Activated CD8-positive, alpha-beta T cell treated with anti-CD3 and anti-CD28 coated beads for 36 hours (primary cell): ENCODE measurements at places on chromosomes 7 and 10. TPM values are rescaled to one million over a fixed set of nuclear protein-coding genes. Genes with fewer than 3 reads are reported as not detected.

DNA sequence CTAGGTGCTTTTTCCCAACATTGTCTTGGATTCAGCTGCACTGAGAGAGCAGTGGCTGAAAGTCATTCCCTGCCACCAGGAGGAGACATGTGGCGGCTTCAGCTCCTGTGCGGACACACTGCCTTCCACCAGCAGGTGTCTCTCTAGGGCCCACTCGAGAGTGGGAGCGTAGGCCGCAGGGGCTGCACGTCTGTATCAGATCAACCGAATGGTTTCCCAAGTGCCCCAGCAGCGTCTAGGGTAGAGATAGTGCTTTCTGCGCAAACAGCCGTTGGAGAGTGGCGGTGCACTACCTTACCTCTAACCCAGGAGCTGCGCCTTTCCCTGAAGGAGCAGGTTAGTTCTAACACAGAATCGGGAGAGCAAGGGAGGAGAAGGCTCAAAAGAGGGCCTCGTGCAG is 31.7 kb downstream of the PAPOLB start:
- DNase-seq = peak; percentile 78

- no peak for DNase-seq
Measured at GRCh38 chr10:11175823-11176243, 158.2 kb downstream of the CELF2 start.

GRCh38 chr10:33799281-33799943 is 464.9 kb upstream of the NRP1 start:
- DNase-seq = no peak

DNA sequence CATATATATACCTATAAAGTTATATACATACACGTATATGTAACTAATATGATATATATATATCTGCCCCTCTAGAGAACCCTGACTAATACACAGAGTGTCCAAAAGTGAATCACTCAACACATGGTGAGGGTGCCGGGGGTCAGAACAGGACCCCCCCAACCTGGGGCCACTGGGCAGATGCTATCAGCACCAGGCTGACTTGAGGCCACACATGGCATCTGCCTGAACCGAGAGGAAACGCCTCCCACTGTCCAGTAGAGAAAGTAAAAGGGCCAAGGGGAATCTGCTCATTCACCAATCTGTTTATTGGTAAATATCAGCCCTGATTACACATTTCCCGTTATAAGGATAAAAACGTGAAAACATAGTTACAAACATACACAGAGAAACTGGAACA is 218.3 kb downstream of the PTPRN2 start:
- no peak for DNase-seq

Gene ARHGAP19
- total RNA-seq = 42.3 TPM

DNA sequence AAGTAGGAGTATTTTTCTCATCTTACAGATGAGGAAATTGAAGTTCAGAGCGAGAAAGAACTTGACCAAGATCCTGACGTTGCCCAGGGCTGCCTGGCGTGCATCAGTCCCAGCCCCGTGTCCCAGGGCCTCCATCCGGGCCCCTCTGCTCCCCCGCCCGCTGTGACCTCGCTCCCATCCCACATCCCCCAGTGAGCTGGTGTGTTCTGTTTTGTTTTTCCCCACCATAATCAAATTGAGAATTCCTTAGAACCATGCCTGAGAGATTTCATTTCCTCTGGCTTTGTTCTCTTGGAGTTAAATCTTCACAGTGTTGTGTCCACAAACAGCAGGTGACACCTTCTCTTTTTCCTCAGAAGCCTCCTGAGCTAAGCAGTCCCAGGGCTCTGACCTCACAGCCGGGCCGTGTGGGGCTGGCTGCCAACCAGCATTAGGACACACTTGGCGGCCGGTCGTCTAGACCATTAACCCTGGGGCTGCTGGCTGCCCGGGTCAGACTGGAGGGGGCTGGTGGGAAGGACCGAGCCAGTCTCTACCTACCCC is 44.3 kb downstream of the PFKP start:
- DNase-seq = no peak

Gene NME8
- not detected for total RNA-seq

GRCh38 chr10:129047600-129047999 is 419.4 kb upstream of the MGMT start:
- no peak for DNase-seq

Gene ALKBH4
- total RNA-seq = 6.9 TPM

DNA sequence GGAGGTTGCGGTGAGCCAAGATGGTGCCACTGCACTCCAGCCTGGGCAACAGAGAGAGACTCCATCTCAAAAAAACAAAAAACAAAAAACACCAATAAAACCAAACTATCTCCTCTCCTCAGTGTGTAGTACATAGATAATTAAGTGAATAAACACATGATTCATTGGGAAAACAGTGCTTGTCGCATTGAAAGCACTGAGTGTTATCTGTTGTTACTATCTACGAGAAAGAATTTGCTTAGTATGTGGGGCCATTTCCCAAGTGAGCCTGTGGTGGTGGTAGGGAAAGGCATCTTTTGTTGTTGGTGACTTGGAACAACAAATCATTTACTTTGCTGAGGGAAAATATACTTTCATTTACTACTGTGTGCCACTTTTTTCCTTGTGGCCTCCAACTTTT is 42.6 kb downstream of the RSBN1L start:
- DNase-seq = no peak

Gene VSTM4
- 0.09 TPM for total RNA-seq

- DNase-seq = no peak
Measured at GRCh38 chr10:117621795-117622420, 79.4 kb downstream of the EMX2 start.

DNA sequence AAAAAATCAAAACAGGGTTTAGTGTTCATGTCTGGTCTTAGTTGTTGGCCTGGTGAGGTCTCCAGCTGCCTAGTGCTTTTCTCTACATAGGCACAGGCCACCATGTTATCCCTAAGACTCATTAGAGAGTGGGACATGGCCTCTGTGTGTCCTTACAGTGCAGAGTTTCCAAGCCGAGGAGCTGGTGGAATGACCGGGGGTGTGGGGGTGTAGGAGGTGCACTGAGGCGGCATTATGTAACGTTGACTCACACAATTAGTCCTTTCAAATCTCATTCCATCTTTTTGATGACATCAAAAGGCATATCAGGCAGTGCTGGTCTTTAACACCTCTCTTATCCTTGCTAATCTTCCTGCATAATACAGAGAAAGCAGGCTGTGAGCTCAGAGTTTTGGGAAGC is 71.3 kb downstream of the MTPN start:
- no peak for DNase-seq

DNA sequence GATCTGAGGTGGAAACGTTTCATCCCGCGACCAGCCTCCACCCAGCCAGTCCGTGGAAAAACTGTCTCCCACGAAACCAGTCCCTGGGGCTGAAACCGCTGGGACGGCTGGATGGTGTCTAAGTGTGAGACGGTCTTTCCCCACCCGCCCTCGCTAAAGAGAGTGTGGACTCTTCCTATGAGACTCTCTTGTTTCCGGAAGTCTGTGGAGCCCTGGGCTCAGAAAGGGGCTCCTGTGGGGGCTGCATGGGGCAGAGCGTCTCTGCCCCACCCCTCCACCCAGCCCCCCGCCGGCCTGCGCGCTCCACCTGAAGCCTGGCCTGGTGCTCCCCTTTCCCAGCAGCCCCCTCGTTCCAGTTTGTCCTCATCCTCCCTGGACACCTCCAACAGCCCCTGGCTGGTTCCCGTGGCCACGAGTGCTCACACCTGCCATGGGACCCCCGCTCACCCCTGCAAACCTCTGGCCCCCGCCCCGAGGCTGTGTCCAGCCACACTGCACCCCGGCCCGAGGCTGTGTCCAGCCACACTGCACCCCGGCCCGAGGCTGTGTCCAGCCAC is 28.7 kb downstream of the CFAP46 start:
- DNase-seq = no peak

- DNase-seq = no peak
Measured at GRCh38 chr10:71040343-71040742, 152.0 kb upstream of the PCBD1 start.

Gene NCF1
- 2.4 TPM for total RNA-seq

DNA sequence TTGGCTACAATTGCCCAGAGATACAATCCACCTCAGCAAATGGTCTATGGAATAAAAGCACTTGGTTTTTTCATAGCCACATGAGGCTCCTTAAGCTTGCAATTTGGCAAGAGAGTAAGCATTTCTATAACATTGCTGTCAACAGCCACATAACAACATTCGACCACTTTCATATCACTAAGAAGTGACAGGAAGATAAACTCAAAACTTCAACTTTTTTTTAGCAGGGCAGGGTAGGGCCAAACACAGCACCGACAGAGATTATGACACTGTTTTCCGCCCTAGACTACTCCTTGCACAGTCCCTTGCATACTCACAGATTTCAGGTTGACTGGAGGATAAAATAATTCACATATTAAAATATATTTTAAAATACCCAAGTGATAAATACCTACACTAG is 185.4 kb downstream of the JAZF1 start:
- no peak for DNase-seq

Gene AGBL3
- total RNA-seq = 2.7 TPM

Gene GARIN1A
- total RNA-seq = not detected

Gene PYROXD2
- 6.2 TPM for total RNA-seq

DNA sequence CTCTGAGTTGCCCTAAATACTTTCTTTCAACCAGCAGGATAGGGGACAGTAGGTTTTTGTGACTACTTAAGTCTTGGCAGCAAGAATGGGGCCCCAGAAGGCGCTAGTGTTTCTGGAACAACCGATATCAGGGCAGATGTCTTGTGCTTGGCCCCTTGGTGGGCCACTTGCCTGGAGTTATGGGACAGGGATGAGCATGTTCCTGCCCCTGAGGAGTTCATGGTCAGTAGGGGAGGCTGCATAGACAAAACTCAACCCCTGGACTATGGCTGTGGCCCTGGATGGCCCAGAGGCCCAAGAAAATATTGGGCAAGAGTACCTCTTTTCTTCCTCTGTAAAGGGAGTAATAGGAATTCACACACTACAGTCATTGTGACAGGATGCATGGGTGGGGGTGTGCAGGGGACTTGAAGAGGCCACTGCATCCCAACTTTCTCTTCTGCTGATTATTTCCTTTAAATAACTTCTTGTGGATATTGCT is 57.7 kb upstream of the IGFBP3 start:
- DNase-seq = no peak

DNA sequence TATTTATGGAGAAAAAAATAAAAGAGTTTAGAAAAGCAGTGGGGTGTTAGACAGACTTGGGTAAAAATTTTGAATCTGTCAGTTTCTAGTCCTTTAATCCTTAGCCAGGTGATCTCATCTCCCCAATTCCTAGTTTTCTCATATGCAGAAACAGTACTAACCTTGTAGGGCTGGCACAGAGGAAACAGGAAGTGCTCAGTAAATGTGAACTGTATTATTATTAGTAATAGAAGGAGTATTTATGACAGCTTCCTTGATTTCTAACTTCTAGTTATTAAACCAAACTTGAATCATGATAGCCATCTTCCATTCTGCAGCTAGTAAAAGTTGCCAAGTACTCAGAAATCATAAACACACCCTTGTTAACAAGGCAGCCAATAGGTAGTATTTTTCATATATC is 12.5 kb downstream of the TBX20 start:
- no peak for DNase-seq
